Choroid plexus epithelial cell (primary cell): ENCODE measurements at places on chromosomes 12 and 14.

DNA sequence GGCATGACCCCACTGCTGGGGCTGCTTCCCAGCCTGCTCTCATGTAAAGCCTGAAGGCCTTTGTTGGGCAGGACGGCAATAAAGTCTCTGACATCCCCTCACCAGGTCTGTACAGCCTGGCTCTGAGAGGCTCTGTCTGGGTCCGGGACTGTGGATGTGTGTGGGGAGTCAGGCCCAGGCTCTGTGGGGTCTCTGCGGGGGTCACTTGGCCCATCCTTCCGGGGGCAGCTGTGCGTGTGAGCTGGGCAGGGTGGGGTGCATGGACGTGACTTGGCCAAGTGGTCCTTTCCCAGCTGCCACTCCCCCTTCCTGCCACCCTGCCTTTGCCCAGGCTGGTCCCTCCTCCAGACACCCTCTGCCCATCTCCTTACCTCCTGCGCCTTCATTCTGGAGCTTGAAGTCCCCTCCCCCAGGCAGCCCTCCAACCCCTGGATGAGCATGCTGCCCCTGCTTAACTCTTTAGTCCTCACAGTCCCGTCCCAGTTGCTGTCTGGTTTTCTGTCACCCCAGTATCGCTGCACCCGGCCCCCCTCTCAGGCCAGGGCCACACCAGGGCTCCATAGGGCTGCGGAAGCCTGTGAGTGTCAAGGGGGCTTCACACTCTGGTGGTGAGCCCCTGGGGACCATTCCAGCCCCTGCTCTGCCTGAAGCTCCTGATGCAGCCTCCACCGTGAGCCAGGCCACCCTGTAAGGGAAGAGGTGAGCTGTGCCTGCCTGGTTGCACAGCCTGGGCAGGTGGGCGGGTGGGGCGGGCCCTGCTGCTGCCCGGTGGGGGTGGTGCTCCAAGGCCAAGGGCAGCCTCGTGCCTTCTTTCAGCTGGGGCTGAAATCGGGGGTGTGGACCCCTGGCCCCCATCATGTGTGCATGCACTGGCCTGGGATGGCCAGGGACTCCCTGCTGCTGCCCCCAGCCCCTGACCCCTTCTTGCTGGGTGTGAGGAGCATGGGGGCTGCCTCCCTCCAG, 25.5 kb upstream of the KIF26A start:
- no peak for DNase-seq

GRCh38 chr14:52086711-52087110, 17.9 kb upstream of the NID2 start:
- peak; percentile 86 for DNase-seq

DNA sequence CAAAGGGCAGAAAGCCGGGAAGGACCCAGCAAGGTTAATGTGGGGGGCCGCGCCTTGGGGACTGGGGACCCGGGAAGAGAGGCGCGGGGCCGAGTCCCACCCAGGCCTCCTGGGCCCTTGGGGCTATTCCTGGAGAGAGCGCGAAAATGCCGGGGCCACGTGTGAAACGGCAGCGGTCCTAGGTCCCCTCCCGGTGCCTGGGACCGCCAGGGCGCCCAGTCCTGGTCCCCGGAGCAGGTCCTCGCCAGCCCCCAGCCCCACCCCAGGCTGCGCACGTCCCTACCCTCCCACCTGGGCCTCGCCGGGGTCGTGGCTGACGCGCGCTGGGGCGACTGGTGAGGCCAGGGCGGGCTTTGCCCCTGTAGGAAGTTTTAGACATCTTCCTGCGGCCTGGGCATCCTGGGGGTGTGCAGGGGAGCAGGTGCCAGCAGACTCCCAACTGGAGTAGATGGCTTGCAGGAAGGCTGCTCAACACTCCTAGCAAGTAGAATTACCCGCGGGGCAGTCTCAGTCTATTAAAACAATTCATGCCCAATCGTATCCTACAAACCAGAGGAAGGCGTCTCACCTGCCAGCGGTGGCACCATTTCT, 708 bp downstream of the FAR2 start:
- DNase-seq: no peak

GRCh38 chr14:22300646-22301045, 288.4 kb downstream of the DAD1 start:
- DNase-seq: peak; percentile 64

DNA sequence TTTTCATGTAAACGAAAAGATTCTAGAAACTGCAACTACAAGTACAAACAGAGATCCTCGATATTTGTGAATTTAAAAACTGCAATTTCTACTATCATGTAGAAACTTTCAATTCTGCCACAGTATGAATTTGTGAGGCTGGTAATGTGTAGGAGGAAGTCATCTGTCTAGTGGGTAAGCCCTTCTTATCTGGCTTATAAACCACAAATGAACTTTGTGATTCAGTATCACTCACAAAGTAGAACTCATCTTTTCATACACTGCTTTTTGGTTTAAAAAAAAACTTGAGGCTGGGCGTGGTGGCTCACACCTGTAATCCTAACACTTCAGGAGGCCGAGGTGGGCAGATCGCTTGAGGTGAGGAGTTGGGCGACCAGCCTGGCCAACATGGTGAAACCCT, 20.7 kb downstream of the GTF2A1 start:
- DNase-seq: no peak

- DNase-seq: no peak
Measured at GRCh38 chr14:79077096-79077495, 906.9 kb downstream of the NRXN3 start.

DNA sequence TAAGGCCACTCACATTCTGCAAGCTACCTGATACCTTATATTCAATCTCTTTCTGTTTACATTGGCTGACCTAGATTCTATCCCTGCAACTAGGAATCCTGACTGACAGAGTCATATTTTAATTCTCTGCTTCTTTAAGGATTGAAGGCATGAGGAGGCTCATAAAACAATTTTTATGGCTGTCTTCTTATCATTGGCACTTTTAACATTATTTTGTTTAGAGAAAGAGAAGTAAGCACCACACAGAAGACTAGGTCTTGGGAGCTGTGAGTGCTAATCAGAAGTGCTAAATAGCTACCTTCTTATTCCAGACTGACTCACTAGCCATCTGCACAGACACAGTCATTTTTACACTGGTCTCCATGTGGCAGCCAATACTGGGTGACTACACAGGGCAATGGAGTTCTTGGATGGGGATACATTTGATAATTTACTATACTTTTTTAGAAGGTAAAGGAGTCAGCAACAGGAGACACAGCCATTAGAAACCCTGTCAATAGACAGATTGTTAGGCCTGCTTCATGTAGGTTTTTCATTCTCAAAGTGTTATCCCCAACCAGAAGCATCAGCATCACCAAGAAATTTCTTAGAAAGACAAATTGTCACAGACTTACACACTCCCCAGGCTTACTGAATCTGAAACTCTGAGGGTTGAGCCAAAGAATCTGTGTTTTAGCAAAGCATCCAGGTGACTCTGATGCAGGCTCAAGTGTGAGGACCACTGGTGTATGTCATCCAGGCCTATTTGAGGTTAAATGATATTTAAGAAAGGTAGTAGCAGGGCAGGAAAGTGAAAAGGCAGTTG, 214.1 kb downstream of the DUSP6 start:
- peak; percentile 18 for DNase-seq
